ENCODE measurements at places on chromosomes 12 and 14. TPM values are rescaled to one million over a fixed set of nuclear protein-coding genes. Genes with fewer than 3 reads are reported as not detected.
A peak's percentile ranks its signal among the peaks of the same experiment; 100 is the strongest.

Gene NAV3
- total RNA-seq, result 96.3 TPM

GRCh38 chr14:64502456-64502855, 1.2 kb downstream of the ZBTB25 start:
- peaks cover 13% of the 10 kb centered on the region for H3K4me1 ChIP-seq
- no peak for DNase-seq
- H3K36me3 ChIP-seq, result peaks cover 2% of the 10 kb centered on the region
- H3K27ac ChIP-seq, result peak overlapping the region; percentile 99
- no peaks in the 10 kb centered on the region for H3K27me3 ChIP-seq

GRCh38 chr14:74960736-74961135, 5.3 kb upstream of the PGF start:
- no peak for DNase-seq
- H3K27me3 ChIP-seq, result no peaks in the 10 kb centered on the region
- no peak overlapping the region for H3K27ac ChIP-seq
- H3K4me3 ChIP-seq, result no peak overlapping the region
- H3K4me1 ChIP-seq, result peaks cover 29% of the 10 kb centered on the region
- no peaks in the 10 kb centered on the region for H3K36me3 ChIP-seq

- no peak overlapping the region for H3K27ac ChIP-seq
- no peak for DNase-seq
- H3K36me3 ChIP-seq, result no peaks in the 10 kb centered on the region
- H3K27me3 ChIP-seq, result no peaks in the 10 kb centered on the region
Observed at GRCh38 chr12:32039917-32040575, 66.6 kb upstream of the BICD1 start.

Gene TAS2R19
- total RNA-seq, result 6.3 TPM

DNA sequence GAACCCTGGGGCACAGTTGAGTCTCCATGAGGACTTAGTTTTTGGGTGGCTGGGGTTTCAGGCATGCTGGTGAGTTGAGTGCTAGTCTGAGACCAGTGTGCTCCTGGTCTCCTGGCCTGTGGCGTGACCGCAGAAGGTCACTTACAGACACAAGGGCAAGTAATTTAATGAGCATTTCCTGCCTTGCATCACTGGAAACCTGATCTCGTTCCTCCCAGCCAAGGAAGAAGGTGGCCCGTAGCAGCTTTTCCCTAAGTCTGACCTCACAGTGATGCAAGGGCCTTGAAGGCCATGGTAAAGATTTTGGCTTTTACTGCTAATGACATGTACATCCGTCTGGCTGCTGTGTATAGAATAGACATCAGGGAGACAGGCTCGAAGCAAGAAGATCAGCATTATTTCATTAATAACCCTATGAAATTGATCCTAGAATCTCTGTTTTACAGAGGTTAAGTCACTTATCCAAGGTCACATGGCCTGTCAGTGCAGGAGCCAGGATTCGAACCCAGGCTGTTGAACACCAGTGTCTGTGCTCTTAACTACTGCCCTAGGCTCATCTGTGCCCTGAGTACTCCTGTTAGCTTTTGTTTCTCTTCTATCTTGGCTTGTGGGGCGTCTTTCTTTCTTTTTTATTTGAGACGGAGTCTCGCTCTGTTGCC, 4.6 kb downstream of the TMEM120B start:
- H3K27me3 ChIP-seq, result no peaks in the 10 kb centered on the region
- H3K27ac ChIP-seq, result no peak overlapping the region

GRCh38 chr12:23855813-23856212, 93.7 kb downstream of the SOX5 start:
- no peaks in the 10 kb centered on the region for H3K4me1 ChIP-seq
- H3K27me3 ChIP-seq, result no peaks in the 10 kb centered on the region
- no peak overlapping the region for H3K27ac ChIP-seq
- H3K36me3 ChIP-seq, result no peaks in the 10 kb centered on the region
- H3K4me3 ChIP-seq, result no peak overlapping the region

Gene CDKL1
- total RNA-seq, result 16.9 TPM

Gene SOAT2
- total RNA-seq, result not detected

- no peak overlapping the region for H3K4me3 ChIP-seq
- H3K4me1 ChIP-seq, result no peaks in the 10 kb centered on the region
- no peaks in the 10 kb centered on the region for H3K36me3 ChIP-seq
- H3K27ac ChIP-seq, result no peak overlapping the region
- H3K27me3 ChIP-seq, result no peaks in the 10 kb centered on the region
Observed at GRCh38 chr12:73414926-73415325, 1122.7 kb upstream of the ATXN7L3B start.

DNA sequence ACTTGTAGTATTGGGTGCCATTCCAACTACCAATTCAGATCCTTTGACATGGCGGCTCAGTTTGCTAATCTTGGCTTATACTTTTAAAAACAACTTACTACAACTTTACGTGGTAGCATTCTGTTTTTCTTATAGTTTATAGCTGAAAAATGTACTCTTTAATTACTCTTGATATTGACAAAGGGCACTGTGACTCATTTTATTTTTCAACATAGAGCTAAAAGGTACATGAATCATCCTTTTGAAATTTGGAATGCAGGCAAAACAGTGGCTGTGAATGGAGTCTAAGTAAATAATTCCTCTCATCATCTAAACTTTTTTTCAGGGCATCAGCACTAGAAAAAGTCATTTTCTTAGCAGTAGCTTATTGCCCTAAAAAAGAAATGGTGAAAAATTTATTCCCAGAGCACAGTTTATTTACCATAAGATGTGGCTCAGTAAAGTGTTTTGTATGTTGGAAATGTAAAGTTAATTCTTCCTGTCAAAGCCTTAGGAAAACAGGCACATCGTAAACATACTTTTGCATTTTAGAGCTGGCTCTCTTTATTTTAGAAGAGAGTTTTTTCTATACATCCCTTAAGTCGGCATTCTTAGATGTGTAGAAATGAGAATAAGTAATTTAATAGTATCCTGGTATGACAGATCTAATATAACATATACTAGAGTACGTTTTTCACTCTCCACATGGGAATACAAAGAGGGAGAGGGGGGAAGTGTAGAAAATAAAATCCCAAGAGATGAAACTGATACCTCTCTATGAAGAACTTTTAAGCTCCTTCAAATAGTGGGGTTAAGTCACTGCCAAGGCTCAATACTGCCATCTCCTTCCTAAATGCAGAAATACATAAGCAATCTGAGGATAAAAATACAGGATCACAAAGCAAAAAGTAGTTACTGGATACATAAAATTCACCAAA, 55.2 kb downstream of the SLC25A21 start:
- H3K27me3 ChIP-seq, result no peaks in the 10 kb centered on the region
- no peak overlapping the region for H3K4me3 ChIP-seq
- no peak overlapping the region for H3K27ac ChIP-seq
- no peak for DNase-seq
- no peaks in the 10 kb centered on the region for H3K4me1 ChIP-seq

GRCh38 chr14:94571395-94571794, 9.8 kb upstream of the SERPINA5 start:
- peak; percentile 15 for DNase-seq
- no peaks in the 10 kb centered on the region for H3K36me3 ChIP-seq
- H3K27ac ChIP-seq, result peak overlapping the region; percentile 11

- H3K27ac ChIP-seq, result peak overlapping the region; percentile 94
- H3K4me1 ChIP-seq, result peaks cover 6% of the 10 kb centered on the region
- H3K27me3 ChIP-seq, result no peaks in the 10 kb centered on the region
- no peak for DNase-seq
- H3K36me3 ChIP-seq, result no peaks in the 10 kb centered on the region
- H3K4me3 ChIP-seq, result peak overlapping the region; percentile 71
Observed at GRCh38 chr12:92928421-92928961, 604 bp downstream of the EEA1 start.

Data from spinal cord (tissue), 10 donors.